ENCODE measurements at places on chromosomes 3 and 15. TPM values are rescaled to one million over a fixed set of nuclear protein-coding genes. Genes with fewer than 3 reads are reported as not detected.

Gene LTK
- 1.8 TPM for total RNA-seq

GRCh38 chr3:161939918-161940620 lies 443.5 kb downstream of the OTOL1 start:
- H3K27me3 ChIP-seq: no peaks in the 10 kb centered on the region
- no peak overlapping the region for H3K27ac ChIP-seq
- no peaks in the 10 kb centered on the region for H3K4me1 ChIP-seq

DNA sequence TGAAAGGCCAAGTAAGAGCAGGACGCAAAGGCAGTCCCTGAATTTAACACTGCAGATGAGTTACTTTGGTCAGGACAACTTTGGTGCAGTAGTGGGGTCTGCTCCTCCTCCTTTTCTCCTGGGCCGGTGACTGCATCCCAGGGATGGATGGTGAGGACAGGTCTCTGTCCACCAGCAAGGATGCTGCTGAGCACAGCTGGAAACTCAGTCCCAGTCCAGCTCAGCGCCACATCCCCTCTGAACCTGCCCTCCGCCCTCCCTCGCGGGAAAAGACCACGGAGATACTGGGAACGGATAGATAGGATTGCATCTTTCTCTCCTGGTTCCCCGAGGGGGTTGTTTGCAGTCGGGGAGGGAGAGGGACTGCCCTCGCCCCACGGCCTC lies 13.8 kb downstream of the GRAMD2A start:
- no peaks in the 10 kb centered on the region for H3K36me3 ChIP-seq
- no peak overlapping the region for H3K4me3 ChIP-seq
- H3K4me1 ChIP-seq: peaks cover 9% of the 10 kb centered on the region
- H3K27me3 ChIP-seq: peaks cover 55% of the 10 kb centered on the region

- DNase-seq: no peak
- no peaks in the 10 kb centered on the region for H3K36me3 ChIP-seq
- no peaks in the 10 kb centered on the region for H3K4me1 ChIP-seq
Measured at GRCh38 chr3:106908181-106908938, 468.9 kb upstream of the CCDC54 start.

DNA sequence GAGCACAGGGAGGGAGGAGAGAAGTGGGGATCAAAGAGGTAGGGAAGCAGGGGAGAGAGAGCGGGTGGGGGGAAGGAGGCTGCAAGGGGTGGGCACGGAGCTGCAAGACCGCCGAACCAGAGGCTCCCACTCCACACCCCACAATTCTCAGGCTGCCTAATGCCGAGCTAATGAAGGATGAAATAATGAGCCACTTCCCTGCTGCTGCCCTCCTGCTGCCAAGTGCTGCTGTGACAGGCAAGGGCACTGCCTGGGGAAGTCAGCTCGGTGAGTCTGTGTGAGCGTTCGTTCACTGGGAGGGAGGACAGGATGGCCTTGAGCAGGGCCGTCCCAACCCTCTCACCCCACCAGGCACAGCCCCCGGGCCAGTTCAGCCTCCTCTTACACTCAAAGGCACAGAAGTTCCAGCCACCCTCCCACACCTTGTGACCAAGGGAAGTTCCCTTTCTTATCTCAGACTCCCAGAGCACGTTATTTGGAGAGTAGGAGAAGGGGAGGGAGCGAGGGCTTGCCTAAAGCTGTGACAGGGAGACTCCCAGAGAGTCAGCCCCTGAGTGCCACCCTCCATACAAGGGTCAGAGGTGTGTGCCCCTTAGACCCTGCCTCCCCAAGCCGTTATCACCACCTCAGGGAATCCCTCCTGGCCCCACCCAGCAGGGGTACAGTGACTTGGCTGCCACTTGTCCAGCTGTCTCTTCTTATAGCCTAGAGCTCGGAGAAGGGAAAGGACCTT lies 12.4 kb downstream of the GLYCTK start:
- peaks cover 8% of the 10 kb centered on the region for H3K36me3 ChIP-seq
- H3K4me3 ChIP-seq: no peak overlapping the region
- H3K27me3 ChIP-seq: no peaks in the 10 kb centered on the region
- peak; percentile 59 for DNase-seq

Gene SQOR
- 79.2 TPM for total RNA-seq

DNA sequence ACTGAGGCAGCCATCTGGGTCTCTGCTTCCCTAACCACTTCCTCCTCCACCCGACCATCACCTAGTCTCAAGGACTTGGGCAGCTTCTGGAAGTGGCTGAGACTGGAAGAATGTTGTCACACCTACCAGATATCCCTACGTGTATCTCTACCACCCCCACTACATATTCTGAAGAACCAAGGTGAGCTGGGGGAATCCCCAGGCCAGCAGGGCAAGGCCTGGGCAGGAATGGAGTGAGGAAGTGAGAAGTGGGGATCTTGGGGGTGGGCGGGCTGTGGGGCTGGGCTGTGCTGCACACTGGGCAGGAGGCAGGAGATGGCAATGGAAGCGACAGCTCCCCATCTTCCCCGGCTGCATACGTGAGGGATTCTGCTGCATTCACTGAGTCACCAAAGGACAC lies 17.5 kb upstream of the ALDH1A3 start:
- no peak overlapping the region for H3K27ac ChIP-seq
- no peak overlapping the region for H3K4me3 ChIP-seq
- DNase-seq: no peak

Gene ACP3
- 24.3 TPM for total RNA-seq

Gene RGMA
- total RNA-seq: 5.7 TPM

- H3K27me3 ChIP-seq: no peaks in the 10 kb centered on the region
- H3K4me3 ChIP-seq: no peak overlapping the region
- no peak overlapping the region for H3K27ac ChIP-seq
- no peak for DNase-seq
- peaks cover 16% of the 10 kb centered on the region for H3K4me1 ChIP-seq
Measured at GRCh38 chr3:15496341-15496664, 25.2 kb downstream of the COLQ start.

- H3K4me3 ChIP-seq: no peak overlapping the region
- H3K4me1 ChIP-seq: peaks cover 10% of the 10 kb centered on the region
- H3K27ac ChIP-seq: no peak overlapping the region
- no peaks in the 10 kb centered on the region for H3K27me3 ChIP-seq
- no peak for DNase-seq
- H3K36me3 ChIP-seq: peaks cover 47% of the 10 kb centered on the region
Measured at GRCh38 chr15:77473328-77473727, 52.6 kb downstream of the HMG20A start.

DNA sequence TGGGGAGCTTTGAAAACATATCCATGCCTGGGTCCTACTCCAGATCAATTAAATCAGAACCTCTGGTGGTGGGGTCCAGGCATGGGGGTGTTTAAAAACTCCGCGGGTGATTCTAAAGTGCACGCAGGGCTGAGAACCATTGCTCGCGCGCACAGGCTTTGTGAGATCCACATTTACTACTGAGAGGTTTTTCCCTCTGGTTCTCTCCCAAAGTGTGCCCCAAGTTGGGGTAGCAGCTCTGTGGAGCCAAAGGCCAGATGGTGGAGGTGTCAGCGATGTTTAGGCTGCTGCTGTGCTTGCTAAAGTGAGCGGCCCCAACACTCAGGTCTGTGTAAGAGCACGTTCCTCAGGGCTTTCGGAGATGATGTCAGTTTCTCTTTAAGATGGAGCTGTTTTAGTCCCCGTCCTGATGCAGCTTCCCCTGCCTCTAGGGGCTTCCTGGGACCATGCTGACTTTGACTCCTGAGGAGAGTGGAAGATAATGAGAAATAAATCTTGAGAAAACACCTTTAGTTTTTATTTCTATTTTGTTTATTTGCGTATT lies 13.4 kb upstream of the MAGEF1 start:
- no peak for DNase-seq
- H3K36me3 ChIP-seq: no peaks in the 10 kb centered on the region
- H3K27me3 ChIP-seq: no peaks in the 10 kb centered on the region
- H3K4me3 ChIP-seq: no peak overlapping the region

Gene TTLL13
- total RNA-seq: 0.26 TPM

- H3K27me3 ChIP-seq: no peaks in the 10 kb centered on the region
- H3K27ac ChIP-seq: no peak overlapping the region
- H3K4me3 ChIP-seq: no peak overlapping the region
- H3K4me1 ChIP-seq: no peaks in the 10 kb centered on the region
Measured at GRCh38 chr15:71716990-71717389, 93.4 kb upstream of the NR2E3 start.

DNA sequence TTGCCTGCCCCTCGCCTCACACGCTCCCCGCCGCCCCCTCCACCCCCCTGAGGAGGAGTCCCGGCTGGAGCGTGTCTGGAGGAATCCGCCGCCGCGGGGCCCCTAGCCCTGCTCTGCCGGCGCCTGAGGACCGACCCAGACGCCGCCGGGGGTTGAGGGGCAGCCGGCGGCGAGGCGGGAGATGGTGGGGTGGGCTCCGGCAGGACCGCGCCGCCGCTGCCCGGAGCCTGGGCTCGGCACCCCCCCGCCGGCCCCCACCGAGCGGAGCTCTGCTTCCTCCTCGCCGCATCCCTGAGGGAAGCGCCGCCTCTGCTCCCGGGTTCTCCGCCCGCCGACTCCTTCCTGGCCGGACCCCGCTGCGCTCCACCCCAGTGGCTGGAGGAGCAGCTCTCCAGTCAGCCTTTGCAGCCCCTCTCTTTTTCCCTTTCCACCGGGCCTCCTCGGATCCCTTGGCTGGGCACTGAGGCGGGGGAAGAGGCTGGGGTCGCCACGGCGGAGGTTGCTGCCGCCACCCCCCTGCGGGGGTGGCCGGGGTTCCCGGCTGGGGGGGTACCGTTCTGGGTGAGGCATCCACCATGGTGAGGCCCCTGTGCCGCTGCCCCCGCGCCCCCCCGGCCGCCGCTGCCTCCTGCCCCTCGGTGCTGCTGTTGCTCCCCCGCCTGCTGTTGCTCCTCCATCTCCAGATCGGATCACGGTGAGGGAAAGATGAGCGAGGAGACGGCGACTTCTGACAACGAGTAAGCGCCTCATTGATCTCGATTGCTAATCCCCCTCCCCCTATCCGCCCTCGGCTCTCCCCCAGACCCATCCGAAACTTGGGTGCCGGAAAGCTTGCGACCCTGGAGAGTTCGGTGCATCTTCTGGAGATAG lies at the start of gene SPRED1:
Gene SPRED1, plus strand, starts transcription at position 356 of the 870 bp plus-strand sequence. Its CDS starts 350 bp downstream, at position 706.
- H3K36me3 ChIP-seq: no peaks in the 10 kb centered on the region
- H3K27me3 ChIP-seq: peaks cover 30% of the 10 kb centered on the region

- no peak overlapping the region for H3K27ac ChIP-seq
- DNase-seq: no peak
- H3K4me3 ChIP-seq: no peak overlapping the region
- H3K27me3 ChIP-seq: no peaks in the 10 kb centered on the region
- no peaks in the 10 kb centered on the region for H3K36me3 ChIP-seq
Measured at GRCh38 chr3:159560214-159560979, 428.2 kb upstream of the IL12A start.

Gene SKIL
- 109 TPM for total RNA-seq

Gene SLC15A2
- 61.7 TPM for total RNA-seq

DNA sequence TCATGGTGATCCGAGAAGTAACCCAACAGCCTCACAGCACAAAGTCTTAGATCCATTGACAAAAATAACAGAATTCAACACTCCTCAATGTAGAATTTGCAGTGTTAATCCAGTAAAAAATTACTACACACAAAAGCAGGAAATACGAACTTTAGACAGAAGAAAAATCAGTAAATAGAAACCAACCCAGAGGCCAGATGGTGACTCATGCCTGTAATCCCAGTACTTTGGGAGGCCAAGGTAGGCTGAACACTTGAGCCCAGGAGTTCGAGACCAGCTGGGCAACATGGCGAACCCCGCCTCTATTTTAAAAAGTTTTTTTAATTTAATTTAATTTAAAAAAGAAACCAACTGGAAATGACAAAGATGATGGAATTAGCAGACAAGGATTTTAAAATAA lies 36.1 kb downstream of the SELENOT start:
- H3K27me3 ChIP-seq: no peaks in the 10 kb centered on the region
- no peak overlapping the region for H3K4me3 ChIP-seq
- H3K27ac ChIP-seq: no peak overlapping the region
- H3K4me1 ChIP-seq: no peaks in the 10 kb centered on the region
- no peak for DNase-seq

GRCh38 chr3:78647726-78648125 lies 1120.1 kb downstream of the ROBO1 start:
- H3K27me3 ChIP-seq: no peaks in the 10 kb centered on the region
- H3K4me3 ChIP-seq: no peak overlapping the region

Gene GNAT1
- total RNA-seq: not detected

DNA sequence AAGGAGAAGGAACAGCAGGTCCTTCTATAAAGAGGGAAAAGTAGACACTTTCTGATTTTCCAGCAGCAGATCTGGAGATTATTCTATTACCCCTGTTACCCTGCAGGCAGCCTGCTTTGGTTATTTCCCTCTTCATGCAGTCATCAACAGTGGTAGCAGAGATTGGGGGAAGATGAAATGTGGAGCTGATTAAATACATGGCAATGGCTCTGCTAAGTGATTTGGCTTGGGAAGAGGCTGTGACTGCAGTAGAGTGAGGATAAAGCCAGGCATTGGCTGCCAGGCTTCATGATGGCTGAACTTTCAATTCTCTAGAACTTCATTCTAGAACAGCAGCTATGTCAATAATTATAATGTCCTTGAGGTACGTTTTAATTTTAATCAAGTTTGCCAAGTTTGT lies 29.1 kb downstream of the PTX3 start:
- H3K4me1 ChIP-seq: peaks cover 38% of the 10 kb centered on the region
- H3K27ac ChIP-seq: no peak overlapping the region
- no peaks in the 10 kb centered on the region for H3K36me3 ChIP-seq

Gene EOGT
- 27.9 TPM for total RNA-seq

Gene EBLN2
- total RNA-seq: 4.0 TPM

Gene CSNK1G1
- total RNA-seq: 21.3 TPM

- no peaks in the 10 kb centered on the region for H3K36me3 ChIP-seq
- no peak overlapping the region for H3K4me3 ChIP-seq
- H3K27me3 ChIP-seq: no peaks in the 10 kb centered on the region
Measured at GRCh38 chr15:23646165-23647000, 1.3 kb downstream of the MAGEL2 start.

- no peaks in the 10 kb centered on the region for H3K27me3 ChIP-seq
- DNase-seq: no peak
- no peaks in the 10 kb centered on the region for H3K36me3 ChIP-seq
- no peak overlapping the region for H3K27ac ChIP-seq
- no peak overlapping the region for H3K4me3 ChIP-seq
Measured at GRCh38 chr3:190517687-190518086, 3.8 kb downstream of the IL1RAP start.
